Esophagus muscularis mucosa (tissue), 4 donors: ENCODE measurements at places on chromosomes 5 and 9. TPM values are rescaled to one million over a fixed set of nuclear protein-coding genes. Genes with fewer than 3 reads are reported as not detected.

Gene NOTCH1
- total RNA-seq, result 48.6 TPM

Gene ANGPTL2
- total RNA-seq, result 57.0 TPM

Gene EQTN
- not detected for total RNA-seq

Gene CEMIP2
- 34.5 TPM for total RNA-seq

Gene TSC1
- total RNA-seq, result 29.7 TPM

Gene LHX3
- not detected for total RNA-seq

DNA sequence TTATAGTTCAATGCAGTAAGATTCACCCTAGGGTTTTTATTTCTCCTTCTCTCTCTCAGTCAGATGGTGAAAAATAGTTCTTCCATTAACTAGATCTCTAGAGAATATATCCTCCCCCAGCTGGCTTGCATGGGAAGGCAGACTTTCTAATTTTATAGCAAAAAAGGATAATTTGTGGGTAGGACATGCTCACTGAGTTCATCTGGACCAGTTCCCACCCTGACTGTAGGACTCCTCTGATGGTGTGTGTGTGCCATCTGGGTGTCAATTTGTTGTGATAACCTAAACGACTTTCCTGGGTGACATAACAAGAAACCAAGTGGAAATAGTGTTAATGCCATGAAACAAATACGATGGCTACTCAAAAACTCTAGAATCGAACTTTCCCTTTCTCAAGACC is 44.9 kb downstream of the APBA1 start:
- H3K4me3 ChIP-seq, result no peak overlapping the region
- no peaks in the 10 kb centered on the region for H3K4me1 ChIP-seq
- DNase-seq, result no peak
- H3K36me3 ChIP-seq, result no peaks in the 10 kb centered on the region
- no peak overlapping the region for H3K27ac ChIP-seq
- H3K27me3 ChIP-seq, result no peaks in the 10 kb centered on the region

GRCh38 chr9:68651280-68651893 is 53.7 kb upstream of the PIP5K1B start:
- no peaks in the 10 kb centered on the region for H3K36me3 ChIP-seq
- DNase-seq, result no peak
- H3K4me1 ChIP-seq, result no peaks in the 10 kb centered on the region

- H3K4me1 ChIP-seq, result peaks cover 37% of the 10 kb centered on the region
- no peaks in the 10 kb centered on the region for H3K27me3 ChIP-seq
- peak overlapping the region; percentile 94 for H3K4me3 ChIP-seq
- H3K36me3 ChIP-seq, result no peaks in the 10 kb centered on the region
Measured at GRCh38 chr5:109690975-109691574, 1.3 kb downstream of the MAN2A1 start.

DNA sequence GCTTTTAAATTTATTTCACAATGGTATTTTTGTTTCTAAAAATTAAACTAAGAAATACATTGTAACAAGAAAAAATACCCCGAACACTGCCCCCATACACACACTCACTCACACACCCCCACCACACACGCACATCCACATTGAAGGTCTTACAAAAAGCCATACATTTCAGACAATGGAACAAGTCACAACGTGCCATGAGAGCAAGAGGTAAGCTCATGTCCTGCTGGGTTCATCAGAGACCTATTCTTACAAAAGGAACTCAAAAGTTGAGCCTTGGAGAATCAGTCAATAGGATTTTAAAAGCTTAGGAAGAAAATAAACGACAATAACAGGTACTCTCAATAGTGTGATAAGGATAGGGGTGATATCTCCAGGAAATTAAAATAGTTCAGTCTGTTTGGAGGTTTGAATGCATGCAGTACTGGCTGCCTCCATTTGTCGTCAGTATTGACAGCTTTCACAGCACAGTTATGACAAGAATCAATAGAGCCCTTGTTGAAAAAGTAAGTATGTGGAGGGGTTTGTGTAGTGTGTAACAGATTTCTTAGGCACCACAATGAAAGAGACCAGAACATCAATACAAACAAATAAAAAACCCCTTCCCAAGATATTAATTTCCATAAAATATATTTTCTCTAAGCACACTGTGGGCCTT is 1826.2 kb upstream of the CDH6 start:
- no peak overlapping the region for H3K27ac ChIP-seq
- DNase-seq, result no peak
- no peaks in the 10 kb centered on the region for H3K4me1 ChIP-seq
- H3K27me3 ChIP-seq, result no peaks in the 10 kb centered on the region
- no peak overlapping the region for H3K4me3 ChIP-seq

- peaks cover 17% of the 10 kb centered on the region for H3K4me1 ChIP-seq
- no peak overlapping the region for H3K4me3 ChIP-seq
- peak overlapping the region; percentile 29 for H3K27ac ChIP-seq
- no peaks in the 10 kb centered on the region for H3K36me3 ChIP-seq
Measured at GRCh38 chr9:3337515-3338225, 188.1 kb downstream of the RFX3 start.

DNA sequence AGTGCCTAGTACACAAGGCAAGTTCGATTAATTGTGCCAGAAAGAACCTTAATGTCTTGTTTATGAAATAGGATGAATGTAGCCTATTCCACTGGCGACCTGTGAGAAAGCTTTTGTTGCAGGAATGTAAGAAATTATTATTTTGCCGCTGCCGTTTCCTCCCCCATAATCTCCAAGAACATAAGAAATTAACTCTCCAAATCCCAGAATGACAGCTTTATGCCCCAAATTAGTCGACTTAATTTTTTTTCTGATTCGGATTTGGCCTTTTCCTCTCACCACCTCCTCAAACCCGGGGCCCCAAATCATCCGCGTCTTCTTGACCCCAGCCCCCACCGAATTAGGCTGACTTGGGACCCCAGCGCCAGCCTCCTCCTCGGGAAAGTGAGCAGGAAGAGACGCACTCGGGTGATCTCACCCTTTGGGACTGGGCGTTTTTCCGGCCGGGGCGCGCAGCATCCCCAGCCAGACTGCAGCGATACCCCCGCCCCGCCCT is 682 bp upstream of the SPTAN1 start:
- H3K27ac ChIP-seq, result peak overlapping the region; percentile 99
- no peaks in the 10 kb centered on the region for H3K36me3 ChIP-seq
- no peaks in the 10 kb centered on the region for H3K27me3 ChIP-seq
- no peak for DNase-seq

- no peaks in the 10 kb centered on the region for H3K4me1 ChIP-seq
- H3K4me3 ChIP-seq, result no peak overlapping the region
- no peak for DNase-seq
- H3K27ac ChIP-seq, result no peak overlapping the region
- H3K27me3 ChIP-seq, result no peaks in the 10 kb centered on the region
Measured at GRCh38 chr5:103293719-103294118, 35.2 kb downstream of the MACIR start.

DNA sequence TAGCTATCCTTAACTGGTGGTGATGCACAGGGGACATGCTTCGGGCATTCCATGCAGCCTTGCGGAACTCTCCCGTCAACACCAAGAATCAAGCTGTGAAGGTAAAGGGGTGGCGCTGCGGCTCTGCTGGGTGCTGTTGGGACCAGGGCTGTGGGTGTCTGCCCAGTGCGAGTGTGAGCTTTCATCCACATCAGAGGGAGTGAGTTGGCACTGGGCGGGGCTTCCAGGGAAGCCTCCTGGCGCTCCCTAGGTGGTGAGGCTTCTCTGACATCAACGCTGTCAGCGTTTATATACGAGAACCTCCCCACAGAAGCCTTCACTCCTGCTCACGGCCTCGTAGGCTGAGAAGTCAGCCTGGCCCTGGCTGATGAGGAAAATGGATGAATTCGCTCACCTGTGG is 11.7 kb downstream of the ARPC5L start:
- peak overlapping the region; percentile 98 for H3K27ac ChIP-seq
- no peak for DNase-seq
- H3K36me3 ChIP-seq, result peaks cover 25% of the 10 kb centered on the region
- no peaks in the 10 kb centered on the region for H3K27me3 ChIP-seq
- peaks cover 40% of the 10 kb centered on the region for H3K4me1 ChIP-seq

- DNase-seq, result no peak
- H3K27me3 ChIP-seq, result no peaks in the 10 kb centered on the region
- peaks cover 45% of the 10 kb centered on the region for H3K4me1 ChIP-seq
- H3K36me3 ChIP-seq, result peaks cover 4% of the 10 kb centered on the region
- peak overlapping the region; percentile 95 for H3K4me3 ChIP-seq
Measured at GRCh38 chr5:149550594-149551226, 529 bp downstream of the CSNK1A1 start.

DNA sequence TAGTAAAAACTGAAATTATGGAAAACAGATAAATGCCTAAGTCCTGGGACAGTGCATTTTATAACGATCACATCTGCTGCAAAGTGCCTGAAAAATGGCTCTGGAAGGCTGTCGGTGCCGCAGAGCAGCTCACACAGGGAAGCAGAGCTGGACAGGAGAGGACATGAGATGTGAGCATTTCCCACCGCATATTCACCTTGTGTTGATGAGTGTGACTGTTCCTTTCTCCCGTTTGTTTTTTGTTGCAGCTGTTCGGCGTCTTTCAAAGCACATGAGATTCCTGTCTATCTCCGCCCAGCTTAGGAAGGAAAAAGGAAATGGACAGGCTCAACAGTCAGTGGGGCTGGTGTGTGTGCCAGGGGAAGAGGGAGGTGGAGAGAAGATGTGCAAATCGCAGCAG is 164.9 kb upstream of the SEMA6A start:
- H3K36me3 ChIP-seq, result no peaks in the 10 kb centered on the region
- DNase-seq, result no peak
- no peak overlapping the region for H3K4me3 ChIP-seq
- H3K27me3 ChIP-seq, result no peaks in the 10 kb centered on the region
- H3K27ac ChIP-seq, result no peak overlapping the region

DNA sequence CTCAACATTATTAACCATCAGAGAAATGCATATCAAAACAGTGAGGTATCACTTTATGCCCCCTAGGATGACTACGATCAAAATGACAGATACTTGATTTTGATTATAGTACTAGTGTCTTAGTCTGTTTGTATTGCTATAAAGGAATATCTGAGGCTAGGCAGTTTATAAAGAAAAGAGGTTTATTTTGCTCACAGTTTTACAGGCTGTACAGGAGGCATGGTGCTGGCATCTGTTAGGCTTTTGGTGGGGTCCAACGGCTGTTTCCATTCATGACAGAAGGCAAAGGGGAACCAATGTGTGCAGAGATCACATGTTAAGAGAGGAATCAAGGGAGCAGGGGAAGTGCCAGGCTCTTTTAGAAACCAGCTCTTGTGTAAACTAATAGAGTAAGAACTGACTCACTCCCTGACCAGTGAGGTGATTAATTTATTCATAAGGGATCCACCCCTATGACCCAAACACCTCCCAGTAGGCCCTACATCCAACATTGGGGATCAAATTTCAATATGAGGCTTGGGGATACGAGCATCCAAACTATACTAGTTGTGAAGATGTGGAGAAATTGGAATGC is 16.0 kb upstream of the AFF4 start:
- H3K36me3 ChIP-seq, result no peaks in the 10 kb centered on the region
- H3K27ac ChIP-seq, result no peak overlapping the region
- no peaks in the 10 kb centered on the region for H3K4me1 ChIP-seq
- no peak overlapping the region for H3K4me3 ChIP-seq
- DNase-seq, result no peak

DNA sequence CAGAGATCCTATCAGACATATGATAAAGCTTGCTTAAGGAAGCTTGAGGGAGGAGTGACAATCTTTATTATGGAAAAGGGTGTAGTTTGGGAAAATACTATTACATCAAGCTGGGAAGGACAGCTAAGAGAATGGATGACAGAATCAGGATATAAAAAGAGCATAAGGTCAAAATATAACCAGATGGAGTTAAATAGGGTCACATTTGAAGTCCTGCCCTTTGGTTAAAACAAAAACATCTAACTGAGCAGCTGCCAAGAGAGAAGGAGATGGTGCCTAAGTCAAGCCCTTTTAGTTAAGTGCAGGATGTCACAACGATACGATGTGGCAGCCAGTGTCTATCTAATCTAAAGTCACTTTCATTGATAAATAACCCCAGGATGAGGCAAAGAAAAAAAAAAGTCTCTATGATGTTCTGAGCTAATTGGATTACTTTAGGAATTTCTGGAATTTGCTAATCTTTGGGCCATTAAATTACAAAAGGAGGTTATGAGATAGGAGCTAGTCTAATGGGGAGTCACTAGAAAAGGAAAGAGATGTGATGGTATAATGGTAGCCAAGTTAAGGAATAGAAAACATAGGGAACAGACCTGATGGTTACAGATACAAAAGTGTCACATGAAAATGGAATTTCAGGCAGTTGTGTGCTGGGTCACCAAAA is 365.2 kb downstream of the PDE4D start:
- no peak overlapping the region for H3K4me3 ChIP-seq
- H3K27ac ChIP-seq, result no peak overlapping the region
- H3K27me3 ChIP-seq, result no peaks in the 10 kb centered on the region
- H3K4me1 ChIP-seq, result no peaks in the 10 kb centered on the region
- H3K36me3 ChIP-seq, result no peaks in the 10 kb centered on the region

DNA sequence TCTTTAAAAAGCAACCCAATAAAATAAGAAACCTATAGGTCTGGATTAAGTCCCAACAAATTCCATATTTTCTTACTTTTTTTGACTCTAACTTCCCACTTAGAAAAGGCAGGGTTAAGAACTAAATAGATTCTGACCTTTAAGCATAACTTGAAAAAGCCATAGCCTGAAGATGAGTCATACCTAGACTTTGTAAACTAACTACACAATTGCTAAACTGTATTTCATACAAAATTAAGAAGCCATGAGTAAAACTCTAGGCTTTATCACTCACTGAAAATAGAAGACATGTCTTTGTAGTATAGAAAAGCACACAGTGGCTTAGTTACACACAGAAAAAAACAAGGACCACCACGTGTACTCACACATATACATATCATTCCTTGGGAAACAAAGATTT is 51.5 kb downstream of the MLLT3 start:
- no peaks in the 10 kb centered on the region for H3K27me3 ChIP-seq
- no peak overlapping the region for H3K27ac ChIP-seq
- no peaks in the 10 kb centered on the region for H3K36me3 ChIP-seq
- H3K4me1 ChIP-seq, result peaks cover 33% of the 10 kb centered on the region

- H3K36me3 ChIP-seq, result no peaks in the 10 kb centered on the region
- H3K4me3 ChIP-seq, result no peak overlapping the region
- H3K27ac ChIP-seq, result no peak overlapping the region
- no peaks in the 10 kb centered on the region for H3K27me3 ChIP-seq
Measured at GRCh38 chr9:132833550-132834121, 44.4 kb downstream of the AK8 start.

DNA sequence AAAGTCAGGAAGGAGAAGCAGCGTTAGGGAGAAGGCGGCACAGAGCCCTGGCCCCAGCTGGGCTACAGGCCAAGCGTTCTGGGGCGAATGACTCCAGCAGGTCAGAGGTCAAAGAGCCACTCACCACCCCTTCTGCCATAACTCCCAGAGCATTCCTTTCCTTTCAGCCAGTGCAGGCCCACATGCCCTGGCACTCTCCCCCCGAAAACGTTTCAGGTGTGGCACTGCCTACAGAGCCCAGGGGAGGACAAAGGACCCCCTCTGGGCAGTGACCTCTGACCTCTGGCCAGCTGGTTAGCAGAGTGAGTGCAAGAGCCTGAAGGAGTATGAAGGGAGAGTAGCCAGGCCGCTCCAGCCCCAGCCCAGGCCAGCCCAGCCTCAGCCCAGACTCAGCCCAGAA is 4.9 kb downstream of the ABCA2 start:
- H3K4me1 ChIP-seq, result peaks cover 21% of the 10 kb centered on the region
- no peak for DNase-seq
- no peaks in the 10 kb centered on the region for H3K27me3 ChIP-seq
- no peak overlapping the region for H3K4me3 ChIP-seq

GRCh38 chr5:5497152-5497788 is 74.8 kb downstream of the ICE1 start:
- H3K27me3 ChIP-seq, result no peaks in the 10 kb centered on the region
- DNase-seq, result no peak
- H3K36me3 ChIP-seq, result no peaks in the 10 kb centered on the region
